ENCODE measurements at places on chromosomes 2 and 18.

- DNase-seq: no peak
These were observed 65.8 kb downstream of the MEMO1 start for GRCh38 chr2:31944828-31945571.

- no peak for DNase-seq
These were observed 367.1 kb downstream of the GPD2 start for GRCh38 chr2:156803243-156803642.

GRCh38 chr2:196247976-196248280 lies 76.5 kb upstream of the STK17B start:
- no peak for DNase-seq

- no peak for DNase-seq
These were observed 10.5 kb downstream of the TRAPPC12 start for GRCh38 chr2:3390041-3390440.

DNA sequence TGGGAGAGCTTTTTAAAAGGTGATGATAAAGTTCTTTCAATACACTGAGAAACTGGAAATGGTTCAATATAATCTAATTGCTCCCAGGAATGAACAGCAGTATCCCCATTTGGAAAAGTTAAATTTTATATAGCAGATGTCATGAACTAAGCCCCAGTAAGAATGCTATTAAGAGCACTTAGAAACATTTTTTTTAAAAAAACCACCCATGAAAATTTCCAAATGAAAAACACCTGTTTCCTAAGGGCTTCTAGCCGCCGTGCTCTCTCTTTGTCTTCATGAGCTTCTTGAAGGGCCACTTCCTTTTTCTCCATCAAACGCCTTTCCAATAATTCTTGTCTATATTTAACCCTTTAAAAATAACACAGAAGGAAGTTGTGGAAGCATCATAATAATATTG lies 77.0 kb downstream of the UPP2 start:
- no peak for DNase-seq

- DNase-seq: peak; percentile 53
These were observed 673 bp downstream of the CENPO start for GRCh38 chr2:24793761-24794435.

DNA sequence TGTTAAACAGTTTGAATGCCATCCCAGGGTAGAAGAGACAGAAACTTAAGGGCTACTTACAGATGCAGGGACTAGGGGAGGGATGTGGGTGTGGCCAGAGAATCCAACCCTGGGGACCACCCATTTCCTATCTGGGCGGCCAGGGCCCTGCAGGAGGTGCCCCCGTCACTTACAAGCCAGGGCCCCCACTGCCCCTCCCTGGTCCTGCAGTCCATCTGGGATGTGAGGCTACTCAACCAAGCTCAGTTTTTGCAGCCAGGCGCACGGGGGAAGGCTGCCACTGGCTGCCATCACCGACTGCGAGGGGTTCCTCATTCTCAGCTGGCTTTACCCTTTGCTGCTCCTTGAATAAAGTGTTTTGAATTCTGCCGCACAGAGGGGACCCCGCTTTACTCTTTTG lies 42.1 kb downstream of the RRM2 start:
- no peak for DNase-seq

Data from DMS 273 treated with DMSO at 0.1 percent for 48 hours (cell line).